Progenitor cell of endocrine pancreas (in vitro differentiated cells): ENCODE measurements at places on chromosomes 2 and 18.

GRCh38 chr2:184125867-184126266 lies 472.5 kb upstream of the ZNF804A start:
- DNase-seq, result no peak

DNA sequence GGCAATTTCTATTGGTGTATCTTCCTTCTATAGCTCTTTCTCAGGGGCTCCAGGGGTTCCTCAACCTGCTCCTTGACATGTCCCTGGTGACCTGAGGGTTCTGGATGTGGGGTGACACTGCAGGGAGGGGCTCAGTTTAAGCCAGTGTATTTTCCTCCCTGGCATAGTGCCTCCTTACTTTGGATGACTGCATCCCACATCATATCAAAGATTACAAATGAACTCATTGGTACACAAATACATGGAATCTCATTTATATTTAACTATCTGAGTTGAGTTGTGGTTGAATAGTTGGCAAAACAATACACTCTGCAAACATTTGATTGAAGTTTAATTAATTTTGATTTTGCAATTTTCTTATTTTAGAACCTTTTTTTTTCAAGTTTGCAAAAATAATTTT lies 268.2 kb upstream of the SKOR2 start:
- DNase-seq, result no peak

DNA sequence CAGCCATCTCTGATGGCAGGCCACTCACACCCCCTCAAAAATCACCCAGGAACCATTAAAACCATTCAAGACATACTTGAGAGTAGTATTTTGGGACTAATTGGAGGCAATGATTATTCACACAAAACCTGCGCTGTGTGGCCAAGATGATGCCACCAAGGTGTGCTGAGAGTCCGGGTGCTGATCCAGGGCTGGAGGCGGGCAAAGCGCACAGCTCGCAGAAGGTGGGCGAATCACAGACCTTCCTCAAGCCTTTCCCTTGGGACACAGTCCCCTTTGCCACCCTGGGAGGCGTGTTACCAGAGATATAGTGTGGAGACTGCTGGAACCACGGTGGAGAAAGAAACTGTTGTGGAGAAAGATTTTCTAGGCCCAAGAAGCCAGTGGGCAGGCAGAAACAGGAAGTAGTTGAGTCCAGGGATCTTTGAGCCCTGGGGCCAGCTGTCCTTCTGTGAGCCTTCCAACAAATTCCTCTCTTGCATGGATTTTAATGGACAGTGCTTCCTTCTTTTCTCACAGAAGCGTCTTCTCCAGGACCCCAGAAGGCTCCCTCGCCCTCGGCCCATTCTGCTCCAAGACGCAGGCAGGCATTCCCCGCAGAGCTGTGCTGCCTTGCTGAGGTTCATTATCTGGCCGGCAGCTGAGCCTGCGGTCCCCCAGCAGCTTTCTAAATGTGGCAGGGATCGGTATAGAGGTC lies 8.0 kb downstream of the COPS9 start:
- no peak for DNase-seq

GRCh38 chr18:45571714-45572113 lies 43.6 kb upstream of the SLC14A2 start:
- DNase-seq, result no peak

- DNase-seq, result no peak
These were observed 11.3 kb downstream of the NCL start for GRCh38 chr2:231452799-231453508.

DNA sequence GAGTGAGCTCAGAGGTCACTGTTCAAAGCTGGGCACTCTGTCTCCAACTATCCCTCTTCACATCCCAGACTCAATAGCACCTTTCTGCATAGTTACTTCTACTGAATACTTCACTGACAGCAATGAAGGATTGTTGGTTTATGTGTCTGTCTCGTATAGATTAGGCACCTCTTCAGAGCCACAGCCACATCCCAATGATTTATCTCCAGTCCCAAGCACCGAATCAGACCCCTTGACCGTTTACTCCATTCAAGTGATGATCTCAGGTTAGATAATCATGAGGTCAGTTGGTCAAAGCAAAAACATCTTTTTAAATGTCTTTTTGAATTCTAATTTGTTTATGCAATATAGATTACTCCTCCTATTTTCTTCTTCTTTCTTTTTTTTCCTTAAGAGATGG lies 14.7 kb downstream of the NEDD4L start:
- DNase-seq, result no peak

GRCh38 chr2:102843764-102844443 lies 82.1 kb downstream of the TMEM182 start:
- no peak for DNase-seq

DNA sequence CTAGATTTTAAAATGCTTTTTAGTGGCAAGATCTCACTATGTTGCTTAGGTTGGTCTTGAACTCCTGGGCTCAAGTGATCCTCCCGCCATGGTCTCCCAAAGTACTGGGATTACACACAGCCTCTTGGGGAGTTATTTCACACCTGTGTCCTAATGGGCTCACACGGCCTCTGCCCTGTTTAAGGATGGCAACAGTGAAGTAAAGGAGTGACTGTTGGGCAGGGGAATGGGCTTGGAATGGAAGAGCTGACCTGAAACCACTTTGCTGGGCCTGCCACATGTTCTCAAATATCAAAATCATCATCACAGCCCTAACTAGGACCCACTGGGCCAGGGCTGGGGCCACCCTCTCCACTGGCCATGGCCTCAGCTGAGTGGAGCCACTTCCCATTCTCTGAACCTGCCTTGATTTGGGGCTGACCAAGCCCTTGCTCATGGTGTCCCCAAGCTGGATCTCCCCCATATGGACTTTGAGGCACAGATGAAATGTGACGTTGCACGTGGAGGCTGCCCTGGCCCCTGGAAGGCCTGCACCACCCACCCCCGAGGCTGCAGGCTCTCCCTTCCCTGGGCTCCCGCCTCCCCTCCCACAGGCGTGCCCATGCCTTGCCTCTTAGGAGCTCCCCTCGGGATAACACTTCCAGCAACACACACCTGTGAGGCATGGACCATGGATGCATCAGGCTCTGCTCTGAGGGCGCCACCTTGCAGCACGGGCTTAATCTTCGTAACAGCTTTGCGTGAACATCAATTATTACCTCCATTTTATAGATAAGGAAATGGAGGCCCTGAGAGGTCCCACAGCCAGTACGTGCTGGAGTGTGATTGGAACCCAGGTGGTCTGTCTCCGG lies 71.8 kb upstream of the SMAD7 start:
- no peak for DNase-seq

DNA sequence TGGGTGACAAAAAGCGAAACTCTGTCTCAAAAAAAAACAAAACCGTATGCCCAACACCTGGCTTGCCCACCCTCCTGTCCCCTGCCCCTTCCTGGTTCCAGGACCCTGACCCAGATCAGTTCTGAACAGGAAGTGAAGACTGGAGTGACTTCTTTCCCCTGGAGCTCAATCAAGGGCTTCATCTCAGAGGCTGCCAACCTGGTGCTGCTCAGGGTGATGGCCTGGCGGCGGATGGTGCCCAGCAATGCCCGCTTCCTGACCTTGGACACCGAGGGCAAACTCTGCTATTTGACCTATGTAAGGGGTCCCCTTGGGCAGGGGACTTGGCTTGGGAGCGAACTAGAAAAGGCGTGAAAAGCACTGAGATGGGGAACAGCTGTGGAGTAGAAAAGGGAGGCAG lies 5.9 kb downstream of the CATIP start:
- DNase-seq, result no peak

DNA sequence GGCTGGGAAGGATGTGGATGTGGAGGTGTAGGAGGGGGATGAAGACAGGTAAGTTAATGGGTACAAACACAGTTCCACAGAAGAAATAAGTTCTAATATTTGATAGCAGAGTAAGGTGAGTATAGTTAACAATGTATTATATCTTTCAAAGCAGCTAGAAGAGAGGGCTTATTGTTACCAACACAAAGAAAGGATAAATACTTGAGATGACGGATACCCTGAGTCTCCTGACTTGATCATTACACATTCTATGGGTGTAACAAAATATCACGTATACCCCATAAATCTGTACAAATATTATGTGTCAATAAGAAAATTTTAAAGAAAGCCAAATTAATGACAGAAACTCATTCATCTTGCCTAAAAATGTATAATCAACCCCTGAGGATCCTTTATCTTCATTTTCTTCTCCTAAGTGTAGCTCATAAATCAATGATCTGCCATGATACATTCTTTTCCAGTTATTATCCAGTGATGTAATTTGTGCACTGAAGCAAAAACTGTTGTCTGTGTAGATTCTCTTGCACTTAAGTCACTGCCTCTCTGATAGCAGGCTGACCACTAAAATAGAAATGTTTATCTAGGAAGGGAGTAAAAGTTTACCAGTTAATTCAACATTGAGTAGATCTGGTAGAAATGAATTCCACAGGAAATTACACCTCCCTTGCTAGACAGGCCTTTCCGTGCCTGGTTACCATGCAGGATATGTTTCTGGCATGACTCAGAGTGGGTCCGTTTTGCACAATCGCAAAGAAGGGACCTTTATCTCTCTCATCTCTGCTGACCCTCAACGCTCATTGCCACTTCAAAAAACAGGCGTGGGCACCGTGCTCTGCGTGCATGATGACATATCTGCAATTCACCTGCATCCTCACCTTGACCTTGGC lies 249.7 kb upstream of the NCKAP5 start:
- no peak for DNase-seq

GRCh38 chr2:237643582-237644380 lies 16.4 kb downstream of the LRRFIP1 start:
- DNase-seq, result no peak

- DNase-seq, result no peak
These were observed 204.8 kb upstream of the PARD3B start for GRCh38 chr2:204340511-204340910.

- no peak for DNase-seq
These were observed 124.8 kb downstream of the TTC32 start for GRCh38 chr2:19776941-19777514.

DNA sequence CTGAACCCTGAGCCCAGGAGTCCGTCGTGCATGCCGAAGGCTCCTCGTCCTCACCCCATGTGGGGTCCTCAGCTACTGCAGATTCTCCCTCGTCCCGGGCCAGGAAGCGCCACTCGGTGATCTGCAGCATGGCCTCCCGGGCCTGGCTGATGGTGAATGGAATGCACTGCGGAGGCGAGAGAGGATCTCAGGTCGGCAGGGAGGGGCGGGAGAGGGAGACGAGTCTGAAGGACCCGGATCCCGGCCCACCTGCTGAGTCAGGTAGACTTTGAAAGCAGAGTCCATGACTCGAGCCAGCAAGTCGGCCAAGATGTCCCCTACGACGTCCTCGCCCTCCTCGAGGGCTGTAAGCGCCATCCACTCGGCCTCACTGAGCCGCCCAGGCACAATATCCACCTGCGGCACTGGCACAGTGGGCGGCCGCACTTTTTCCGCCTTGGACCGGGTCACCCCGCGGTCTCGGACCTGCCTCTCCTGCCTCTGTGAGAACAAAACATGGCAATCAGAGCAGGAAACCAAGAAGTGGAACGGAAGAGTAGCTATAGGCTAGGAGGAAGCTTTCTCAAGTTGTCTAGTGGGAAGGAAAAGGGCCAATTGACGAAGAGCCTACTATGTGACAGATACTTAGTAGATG lies 5.5 kb downstream of the C2orf81 start:
- no peak for DNase-seq

- DNase-seq, result no peak
These were observed 41.7 kb downstream of the PTPRM start for GRCh38 chr18:7608781-7609201.

DNA sequence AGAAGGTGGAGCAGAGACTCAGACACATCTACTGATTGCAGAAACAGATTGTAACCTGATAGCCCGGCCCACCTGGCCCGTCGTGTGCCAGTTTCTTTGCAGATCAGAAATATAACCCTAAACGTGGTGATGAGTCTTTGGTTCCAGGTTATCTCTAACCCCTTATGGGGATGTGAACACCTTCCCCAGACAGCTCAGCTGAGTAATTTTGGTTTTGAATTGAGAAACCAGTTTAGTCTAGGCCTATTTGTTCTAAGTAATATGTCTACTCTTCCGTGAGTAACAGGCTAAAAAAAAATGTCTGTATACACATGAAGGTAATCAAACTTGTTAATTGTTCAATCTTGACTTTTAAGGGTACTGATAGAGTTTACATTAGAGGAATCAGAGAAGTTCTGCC lies 35.7 kb downstream of the RASGRP3 start:
- DNase-seq, result no peak

- DNase-seq, result no peak
These were observed 85.1 kb downstream of the GREB1L start for GRCh38 chr18:21327101-21327500.

DNA sequence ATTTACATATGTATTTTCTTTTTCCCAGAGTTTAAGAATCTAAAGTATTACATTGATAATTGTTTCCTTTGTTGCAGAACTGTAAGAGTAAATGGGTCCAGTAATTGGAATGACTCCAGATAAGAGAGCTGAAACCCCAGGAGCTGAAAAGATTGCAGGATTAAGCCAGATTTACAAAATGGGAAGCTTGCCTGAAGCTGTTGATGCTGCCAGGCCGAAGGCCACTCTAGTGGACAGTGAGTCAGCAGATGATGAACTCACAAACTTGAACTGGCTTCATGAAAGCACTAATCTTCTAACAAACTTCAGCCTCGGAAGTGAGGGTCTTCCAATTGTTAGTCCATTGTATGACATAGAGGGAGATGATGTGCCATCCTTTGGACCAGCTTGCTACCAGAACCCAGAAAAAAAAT lies 183.8 kb upstream of the STON1 start:
- DNase-seq, result no peak

DNA sequence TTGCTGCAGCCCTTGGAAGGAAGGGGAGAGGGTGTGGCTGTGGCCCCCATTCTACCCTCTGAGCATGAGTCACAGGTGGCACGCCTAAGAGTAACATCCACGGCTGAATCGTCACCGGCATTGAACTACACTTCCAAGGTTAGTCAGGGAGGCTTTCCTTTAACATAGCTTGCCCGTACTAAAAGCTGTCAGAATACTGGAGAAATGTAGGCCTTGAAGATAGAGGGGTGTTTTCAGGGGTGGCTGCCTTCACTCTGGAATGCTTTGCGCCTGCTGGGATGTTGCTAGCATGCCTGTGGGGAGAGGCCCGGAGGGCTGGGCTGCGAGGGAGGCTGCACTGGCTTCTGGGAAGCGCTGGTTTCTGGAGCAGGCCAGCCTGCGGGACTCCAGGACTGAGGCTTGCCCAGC lies 333.7 kb downstream of the AGAP1 start:
- DNase-seq, result no peak

GRCh38 chr2:54457323-54458023 lies 1.3 kb downstream of the SPTBN1 start:
- DNase-seq, result peak; percentile 14

DNA sequence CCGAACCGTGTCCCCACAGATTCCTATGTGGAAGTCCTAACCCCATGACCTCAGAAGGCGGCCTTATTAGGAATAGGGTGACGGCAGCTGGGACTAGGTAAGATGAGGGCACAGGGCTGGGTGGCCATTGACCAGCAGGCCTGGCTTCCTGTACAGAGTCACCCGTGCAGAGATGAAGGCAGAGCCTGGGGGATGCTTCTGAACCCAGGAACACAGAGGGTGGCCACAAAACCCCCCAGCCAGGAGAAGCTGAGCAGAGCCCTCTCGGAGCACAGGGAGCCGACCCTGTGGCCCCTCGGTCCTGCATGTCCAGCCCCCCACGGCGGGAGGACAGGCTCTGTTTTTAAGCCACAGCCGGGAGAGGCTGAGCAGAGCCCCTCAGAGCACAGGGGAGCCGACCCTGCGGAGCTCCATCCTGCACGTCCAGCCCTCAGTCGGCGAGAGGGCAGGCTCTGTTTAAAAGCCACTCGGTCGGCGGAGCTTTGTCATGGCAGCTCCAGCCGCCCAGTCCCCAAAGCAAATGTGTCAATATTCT lies 2.7 kb downstream of the PDCD1 start:
- no peak for DNase-seq
